Activated effector memory CD4-positive, alpha-beta T cell treated with Interleukin-2 at 50 U/mL for 16 hours (primary cell): ENCODE measurements at places on chromosomes 12 and 14.

DNA sequence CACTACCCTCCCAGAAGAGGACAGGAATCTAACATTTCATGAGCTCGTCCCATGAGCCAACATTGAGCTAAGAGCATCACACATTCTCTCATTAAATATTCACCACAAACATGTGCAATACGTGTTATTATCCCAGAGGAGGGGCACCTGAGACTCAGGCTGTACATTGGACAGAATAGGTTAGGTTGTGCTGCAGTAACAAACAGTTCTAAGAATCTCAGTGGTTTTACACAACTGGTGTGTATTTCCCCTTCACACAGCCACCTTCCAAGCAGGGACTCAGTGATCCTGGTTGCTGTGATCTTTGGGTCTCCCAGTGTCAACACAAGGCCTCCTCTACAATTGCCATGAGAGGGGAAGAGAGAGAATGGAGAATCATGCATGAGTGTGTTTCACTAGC, 15.0 kb upstream of the ACTN1 start:
- DNase-seq = no peak

DNA sequence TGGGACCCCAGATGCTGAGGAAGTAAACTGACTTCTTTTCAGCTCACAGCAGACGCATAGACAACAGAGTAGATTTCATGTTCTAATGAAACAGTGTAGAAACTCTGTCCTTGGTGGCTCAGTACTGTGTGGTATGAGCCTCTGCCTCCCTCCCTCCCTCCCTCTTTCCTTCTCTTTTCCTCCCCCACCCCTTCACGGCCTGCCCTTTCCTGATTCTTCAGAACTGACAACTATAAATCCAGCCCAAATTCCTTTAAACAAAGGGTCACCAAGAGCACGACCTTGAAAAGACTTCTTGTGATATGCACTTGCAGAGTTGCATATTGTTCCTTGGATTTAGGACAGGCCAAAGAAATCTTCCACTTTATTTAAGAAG, 164.0 kb downstream of the ETV6 start:
- no peak for DNase-seq

DNA sequence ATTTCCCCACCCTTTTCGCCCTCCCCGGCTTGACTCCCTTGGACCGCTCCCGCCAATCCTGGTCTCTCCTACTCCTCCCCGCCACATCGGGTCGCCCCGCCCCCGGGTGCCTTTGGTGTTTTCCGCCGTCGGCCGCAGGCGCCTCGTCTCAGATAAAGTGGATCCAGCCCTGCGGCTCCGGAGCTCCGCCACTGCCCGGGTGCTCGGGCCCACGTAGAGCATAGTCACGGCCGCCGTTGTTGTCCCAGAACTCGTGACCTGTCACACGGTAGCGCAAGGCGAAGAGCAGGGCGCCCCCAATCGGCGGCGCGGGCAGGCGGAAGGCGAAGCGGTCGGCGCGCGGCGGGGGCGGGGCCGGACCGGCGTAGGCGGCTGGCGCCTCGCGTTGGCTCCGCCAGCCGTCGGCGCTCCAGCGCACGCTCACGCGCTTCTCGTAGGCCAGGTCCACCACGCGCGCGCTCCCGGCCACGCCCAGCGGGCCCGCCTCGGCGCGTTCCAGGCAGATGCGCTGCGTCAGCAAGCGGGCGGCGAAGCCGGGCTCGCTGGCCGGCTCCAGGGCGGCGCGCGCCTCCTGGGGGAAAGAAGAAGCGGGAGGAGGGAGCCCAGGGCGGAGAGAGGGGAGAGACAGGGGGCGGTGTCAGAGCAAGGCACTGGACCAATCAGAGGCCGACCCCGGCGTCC, 1.2 kb downstream of the PPP1R3E start:
- DNase-seq = peak; percentile 97

DNA sequence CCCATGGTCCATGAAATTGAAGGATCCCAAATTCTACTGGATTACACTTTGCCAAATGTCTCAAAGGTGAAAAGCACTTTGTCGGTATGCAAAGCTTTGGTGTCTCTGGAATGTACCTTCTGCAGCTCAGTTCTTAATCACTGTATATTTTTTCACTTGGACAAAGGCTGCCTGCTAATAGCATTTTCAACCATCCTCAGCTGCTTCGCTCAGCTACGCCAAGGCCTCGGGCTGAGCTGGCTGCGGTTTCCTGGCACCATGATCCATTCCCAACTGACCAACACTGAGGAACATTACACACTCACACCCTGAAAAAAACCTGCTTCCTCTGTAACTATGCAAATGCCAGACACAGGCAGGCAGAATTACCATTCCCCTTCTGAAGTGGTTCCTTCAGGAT, 335.2 kb downstream of the DPF3 start:
- no peak for DNase-seq

GRCh38 chr14:53495846-53496343, 342.8 kb upstream of the DDHD1 start:
- no peak for DNase-seq

GRCh38 chr12:104011253-104011652, 38.7 kb downstream of the GLT8D2 start:
- no peak for DNase-seq

DNA sequence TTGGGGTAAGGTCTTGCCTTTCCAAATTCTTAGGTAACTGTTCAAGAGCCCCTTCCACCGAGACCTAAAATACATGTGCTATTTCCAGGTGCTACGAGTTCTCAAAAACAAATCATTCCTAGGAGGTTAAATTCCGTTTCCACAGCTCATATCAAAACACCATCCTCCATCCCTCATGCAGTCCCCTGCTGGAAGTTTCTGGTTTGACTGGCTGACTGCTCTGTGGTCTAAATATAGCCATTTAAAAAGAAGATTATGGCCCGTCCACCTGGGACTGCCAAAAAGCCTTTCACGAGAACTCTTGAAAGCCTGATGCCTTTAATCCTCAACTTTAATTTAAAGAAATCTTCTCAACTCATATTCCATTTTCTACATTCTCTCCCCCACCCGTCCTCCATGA, 201.5 kb upstream of the MYL2 start:
- no peak for DNase-seq

GRCh38 chr12:87866578-87867292, 162.5 kb downstream of the C12orf50 start:
- no peak for DNase-seq

DNA sequence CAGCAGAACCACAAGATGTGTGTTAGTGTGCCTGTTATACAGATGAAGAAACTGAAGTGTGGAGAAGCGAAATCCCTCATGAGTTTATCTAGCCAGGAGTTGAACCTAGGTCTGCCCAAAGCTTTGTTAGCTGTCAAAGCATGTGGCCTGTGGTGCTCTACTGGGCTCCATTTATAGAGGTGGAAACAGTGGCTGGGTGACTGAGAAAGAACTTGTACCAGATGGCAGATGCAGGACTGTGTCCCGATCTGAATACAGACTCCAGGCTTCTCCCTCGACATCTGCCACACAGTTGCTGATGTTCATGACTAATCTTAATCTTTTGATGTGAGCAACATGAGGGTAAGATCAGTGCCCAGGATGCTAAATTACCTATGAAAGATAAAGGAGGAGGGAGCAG, 89.1 kb downstream of the C12orf75 start:
- no peak for DNase-seq

- no peak for DNase-seq
These were observed 17.4 kb upstream of the PYGL start for GRCh38 chr14:50961605-50962221.

GRCh38 chr12:123150744-123151456, at the start of gene PITPNM2:
Gene PITPNM2 (minus strand): TSS chr12:123151090. CDS start chr12:123034590, 116,500 bp downstream.
- DNase-seq = peak; percentile 49

- no peak for DNase-seq
These were observed 7.4 kb downstream of the TCP11L2 start for GRCh38 chr12:106309671-106310505.

GRCh38 chr12:131729254-131729955, 18.5 kb downstream of the SFSWAP start:
- no peak for DNase-seq

GRCh38 chr12:82867762-82868500, 181.2 kb downstream of the TMTC2 start:
- no peak for DNase-seq

GRCh38 chr12:76784600-76785051, 20.7 kb downstream of the ZDHHC17 start:
- DNase-seq = no peak

- no peak for DNase-seq
These were observed 1.7 kb upstream of the SELPLG start for GRCh38 chr12:108635201-108635996.

DNA sequence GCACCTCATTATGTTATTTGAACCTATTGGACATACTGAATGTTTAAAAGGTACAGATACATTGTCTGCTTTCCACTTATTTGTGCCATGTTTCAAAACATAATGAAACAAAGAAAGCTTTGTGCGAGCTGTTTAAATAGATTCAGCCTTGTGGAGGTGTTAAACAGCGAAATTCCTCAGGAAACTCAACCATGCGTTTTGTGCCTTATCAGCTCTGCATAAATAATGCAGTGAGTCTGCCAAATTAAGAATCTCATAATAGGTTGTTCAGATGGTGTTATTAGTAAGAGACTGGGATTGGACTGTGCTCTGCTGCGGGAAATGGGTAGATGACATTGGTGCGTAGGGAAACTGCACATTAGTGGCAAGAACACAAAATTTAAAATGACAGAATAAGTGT, 163.7 kb upstream of the CLEC14A start:
- no peak for DNase-seq
